ENCODE measurements at places on chromosomes 4 and X.

DNA sequence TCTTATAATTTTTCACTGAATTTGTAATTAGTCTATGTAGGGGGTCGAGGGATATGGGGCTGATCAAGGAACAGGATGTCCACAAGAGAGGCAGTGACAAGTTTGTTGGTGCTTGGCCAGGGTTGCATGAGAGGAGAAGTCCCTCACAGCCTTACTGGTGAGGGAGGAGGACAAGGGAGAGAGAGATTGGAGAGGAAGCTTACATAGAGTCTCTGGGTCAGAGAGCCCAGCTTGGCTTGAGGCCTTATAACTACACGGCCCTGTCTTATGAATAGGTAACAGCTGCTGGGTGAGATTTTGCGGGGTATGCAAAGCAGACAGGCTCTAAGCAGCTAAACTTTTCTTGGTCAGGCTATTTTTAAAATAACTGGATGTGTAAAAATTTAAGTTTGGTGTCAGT is 37.9 kb upstream of the OTUD4 start:
- DNase-seq = no peak

DNA sequence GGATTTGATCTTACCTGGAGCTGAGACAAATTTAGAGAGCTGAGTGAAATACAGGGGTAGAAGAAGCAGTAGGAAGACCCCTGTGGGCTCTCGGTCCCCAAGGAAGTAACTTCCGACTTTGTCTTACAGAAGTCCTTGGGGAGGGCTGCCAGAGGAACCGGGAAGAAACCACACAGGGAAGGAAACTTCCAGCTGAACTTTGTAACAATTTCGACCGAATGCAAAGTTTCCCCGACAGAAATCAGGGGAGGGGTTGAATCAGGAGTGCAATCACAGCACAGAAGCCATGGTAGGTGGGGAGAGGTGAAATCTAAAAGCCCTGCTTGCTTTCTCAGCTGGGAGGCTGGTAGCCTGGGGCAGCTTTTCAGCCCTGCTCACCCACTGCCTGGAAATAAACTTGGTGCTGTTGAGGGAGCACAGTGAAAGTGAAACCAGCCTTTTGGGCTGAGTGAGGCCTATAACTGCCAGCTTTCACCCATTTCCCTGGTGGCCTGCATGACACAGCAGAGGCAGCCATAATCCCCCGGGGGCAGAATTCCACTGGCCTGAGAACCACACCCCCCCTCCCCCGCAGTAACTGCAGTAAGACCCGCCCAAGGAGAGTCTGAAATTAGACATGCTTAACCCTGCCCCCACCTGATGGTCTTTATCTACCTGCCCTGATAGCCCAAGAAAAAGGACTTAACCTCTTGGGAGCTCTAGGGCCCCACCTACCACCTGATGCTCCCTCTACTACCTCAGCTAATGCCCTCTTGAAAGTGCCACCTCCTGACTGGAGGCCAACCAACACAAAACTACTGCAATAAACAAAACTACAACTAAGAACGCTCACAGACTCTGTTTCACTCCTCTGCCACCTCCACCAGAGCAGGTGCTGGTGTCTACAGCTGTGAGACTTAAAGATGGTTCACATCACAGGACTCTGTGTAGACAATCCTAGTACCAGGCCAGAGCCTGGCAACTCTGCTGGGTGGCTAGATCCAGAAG is 248.2 kb downstream of the PARM1 start:
- DNase-seq = no peak

DNA sequence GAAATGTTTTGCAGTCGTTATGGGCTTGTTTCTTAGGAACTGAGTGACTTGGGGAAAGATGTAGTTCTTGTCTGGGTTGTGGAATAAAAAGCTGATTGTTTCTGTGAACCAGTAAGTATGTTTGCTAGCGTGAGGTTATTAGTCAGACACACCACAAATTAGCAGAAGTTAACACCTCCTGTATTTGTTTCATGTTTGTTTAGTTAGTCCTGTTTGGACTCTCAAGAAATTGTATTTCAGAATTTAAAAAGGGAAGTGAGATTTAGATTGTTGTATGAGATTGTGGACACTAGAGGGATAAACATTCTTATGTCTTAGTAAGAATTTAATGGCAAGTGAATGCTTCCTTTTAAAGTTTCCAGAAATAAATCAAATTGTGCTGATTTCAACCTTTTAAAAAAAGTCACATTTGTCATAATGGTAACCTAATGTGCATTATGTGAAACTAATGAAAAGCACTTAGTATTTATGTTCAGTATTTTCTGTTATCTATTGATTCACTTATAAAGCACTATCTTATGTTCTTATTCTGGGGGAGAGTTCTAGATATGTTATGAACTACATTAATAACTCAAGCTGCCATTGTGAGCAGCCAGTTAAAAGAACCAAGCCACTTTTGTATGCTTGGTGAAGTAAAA is 25.6 kb downstream of the ATP10D start:
- DNase-seq = peak; percentile 43

DNA sequence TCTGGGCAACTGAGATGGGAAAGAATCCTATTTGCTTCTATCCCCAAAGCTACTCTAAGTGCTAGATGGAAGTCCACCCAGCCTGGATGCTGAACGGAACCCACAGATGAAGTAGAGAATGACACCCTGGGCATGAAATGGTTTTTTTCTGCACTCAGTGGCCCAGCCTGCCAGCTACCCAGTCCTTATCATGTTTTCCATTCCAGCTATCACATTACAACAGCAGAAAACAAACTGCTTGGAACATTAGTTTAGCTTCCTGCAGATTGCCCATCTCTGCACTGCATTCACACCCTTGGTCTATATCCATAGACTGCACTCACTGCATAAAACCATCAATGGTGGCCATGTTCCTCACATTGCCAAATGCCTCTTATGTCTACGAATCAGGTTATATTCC is 79.1 kb downstream of the NYX start:
- no peak for DNase-seq

- DNase-seq = peak; percentile 62
Measured at GRCh38 chr4:176387571-176387970, 67.8 kb downstream of the SPCS3 start.

GRCh38 chrX:14573161-14573560 is 43.8 kb downstream of the GLRA2 start:
- no peak for DNase-seq

DNA sequence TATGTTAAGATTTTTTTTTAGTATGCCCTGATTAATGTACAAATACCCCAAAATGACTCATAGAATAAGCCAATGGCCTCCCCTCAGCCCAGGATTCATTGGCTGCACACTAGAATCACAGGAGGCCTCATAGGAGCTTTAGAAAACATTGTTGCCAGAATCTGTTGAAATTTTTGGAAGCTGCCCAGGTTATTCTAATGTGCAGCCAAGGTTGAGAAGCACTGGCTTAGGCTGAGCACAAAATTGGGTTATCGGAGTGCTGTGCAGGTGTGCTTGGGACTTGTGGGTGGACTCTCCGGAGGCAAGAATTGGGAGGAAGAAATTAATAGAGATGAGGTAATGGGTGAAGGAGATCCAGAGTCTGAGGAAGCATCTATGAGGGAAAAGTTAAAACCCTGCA is 41.3 kb upstream of the VCX start:
- no peak for DNase-seq

- DNase-seq = peak; percentile 88
Measured at GRCh38 chrX:135520553-135521404, at the start of gene INTS6L. INTS6L (plus strand) TSS chrX:135520660; CDS start chrX:135520993, 333 bp downstream.

DNA sequence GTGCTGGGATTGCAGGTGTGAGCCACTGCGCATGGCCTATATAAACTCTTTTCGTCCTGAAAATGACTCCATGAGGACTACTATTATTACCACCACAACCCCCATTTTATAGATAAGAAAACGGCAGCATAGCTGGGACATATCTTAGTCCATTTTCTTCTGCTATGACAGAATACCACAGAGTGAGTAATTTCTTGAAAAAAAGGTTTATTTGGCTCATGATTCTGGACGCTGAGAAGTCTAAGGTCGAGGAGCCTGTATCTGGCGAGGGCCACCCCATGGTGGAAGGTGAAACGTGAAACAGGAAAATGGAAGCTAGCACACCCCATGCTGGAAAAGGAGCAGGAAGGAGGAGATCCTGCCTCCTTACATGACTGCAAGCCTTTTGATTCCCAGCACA is 68.9 kb downstream of the SMIM20 start:
- DNase-seq = no peak

GRCh38 chrX:153969125-153969903 is 2.3 kb downstream of the HCFC1 start:
- DNase-seq = no peak

GRCh38 chr4:14399848-14400247 is 602.4 kb upstream of the CPEB2 start:
- no peak for DNase-seq

Measured in IMR-90 (cell line).